ENCODE measurements at places on chromosomes 2 and 18. TPM values are rescaled to one million over a fixed set of nuclear protein-coding genes. Genes with fewer than 3 reads are reported as not detected.

RBM43 gene
- 2.9 TPM for total RNA-seq

AAMP gene
- total RNA-seq: 77.5 TPM

CRYBA2 gene
- not detected for total RNA-seq

DNA sequence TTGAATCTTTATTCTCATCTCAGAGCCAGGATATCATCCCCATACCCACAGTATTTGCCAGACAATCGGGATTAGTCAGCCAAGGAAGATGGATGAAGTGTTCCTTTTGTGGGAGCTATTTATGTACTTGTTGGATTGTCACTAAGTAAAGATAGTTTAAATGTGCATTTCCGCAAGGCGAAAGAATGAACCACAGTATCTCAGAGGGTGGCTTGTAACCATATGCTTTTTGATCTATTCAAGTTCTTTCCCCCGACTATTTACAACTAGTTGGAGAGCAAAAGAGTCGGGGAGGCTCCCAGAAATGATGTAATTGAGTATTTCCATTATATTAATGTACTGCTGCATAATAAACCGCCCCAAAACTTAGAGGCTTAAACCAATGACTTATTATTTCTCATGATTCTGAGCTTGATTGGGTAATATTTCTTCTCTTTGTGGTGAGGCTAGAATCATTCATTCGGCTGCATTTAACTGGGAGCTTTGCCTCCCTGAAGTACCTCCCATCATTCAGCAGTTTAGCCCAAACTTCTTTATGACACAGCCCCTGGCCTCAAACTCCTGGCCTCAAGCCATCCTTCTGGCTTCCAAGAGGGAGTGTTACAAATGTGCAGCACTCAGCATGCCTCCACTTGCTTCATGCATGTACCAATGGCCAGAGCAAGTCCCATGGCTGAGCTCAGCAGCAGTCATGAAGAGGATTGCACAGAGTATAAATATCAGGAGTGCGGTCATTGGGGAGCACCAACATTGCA, 423.7 kb downstream of the METTL4 start:
- no peak for ATAC-seq

GRCh38 chr2:215727507-215728503, 285.5 kb downstream of the MREG start:
- no peak for ATAC-seq

Measured in activated T-helper 17 cell treated with anti-CD3 and anti-CD28 coated beads, Interleukin-2, amount 50 U/mL, for 72 hours (primary cell).